ENCODE measurements at places on chromosomes 16 and 17.

DNA sequence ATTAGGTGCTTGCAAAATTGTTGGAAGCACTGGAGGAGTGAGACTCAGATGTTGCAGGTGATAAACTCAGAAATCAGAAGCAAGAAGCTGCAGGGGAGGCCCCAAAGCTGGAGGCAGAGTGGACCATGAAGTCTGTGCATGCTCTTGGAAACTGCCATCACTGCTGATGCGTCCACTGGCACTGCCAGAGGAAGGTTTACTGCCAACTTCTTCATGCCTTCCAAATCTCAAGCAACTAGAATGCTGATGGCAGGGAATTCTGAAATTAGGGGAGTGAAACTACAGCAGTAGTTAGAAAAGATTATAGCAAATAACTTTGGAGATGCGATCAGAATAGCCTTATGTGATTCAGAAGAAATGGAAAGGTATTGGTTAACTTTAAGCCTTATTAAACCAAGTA, 277.1 kb upstream of the SDK2 start:
- no peak for DNase-seq

DNA sequence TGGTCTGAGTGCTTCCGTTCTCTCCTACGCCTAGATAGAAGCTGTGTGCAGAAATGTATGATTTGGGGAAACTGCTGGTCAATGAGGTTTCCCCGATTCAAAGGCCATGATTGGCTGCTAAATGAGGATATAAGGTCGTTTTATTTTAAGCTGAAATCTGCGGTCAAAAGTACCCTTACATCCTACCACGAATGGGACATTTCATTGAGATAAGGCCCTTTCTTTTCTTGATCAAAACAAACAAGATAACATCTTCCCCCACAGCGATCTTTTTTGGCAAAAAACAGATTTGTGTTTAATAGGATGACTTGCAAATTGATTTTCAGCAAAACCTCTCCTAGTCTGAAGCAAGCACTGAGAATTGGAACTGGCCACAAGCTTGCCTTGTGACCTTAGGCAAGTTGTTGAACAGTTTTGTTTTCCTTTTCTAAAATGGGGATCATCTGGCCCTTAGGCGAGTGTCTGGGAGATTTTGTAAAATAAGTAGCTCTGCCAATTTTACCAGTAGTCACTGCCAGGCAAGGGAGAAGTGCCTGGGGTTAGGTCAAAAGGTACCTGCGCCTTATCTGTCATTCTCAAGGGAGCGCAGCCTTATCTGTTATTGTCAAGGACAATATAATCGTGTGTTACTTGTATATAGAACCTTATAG, 635 bp downstream of the SCPEP1 start:
- DNase-seq, result no peak

DNA sequence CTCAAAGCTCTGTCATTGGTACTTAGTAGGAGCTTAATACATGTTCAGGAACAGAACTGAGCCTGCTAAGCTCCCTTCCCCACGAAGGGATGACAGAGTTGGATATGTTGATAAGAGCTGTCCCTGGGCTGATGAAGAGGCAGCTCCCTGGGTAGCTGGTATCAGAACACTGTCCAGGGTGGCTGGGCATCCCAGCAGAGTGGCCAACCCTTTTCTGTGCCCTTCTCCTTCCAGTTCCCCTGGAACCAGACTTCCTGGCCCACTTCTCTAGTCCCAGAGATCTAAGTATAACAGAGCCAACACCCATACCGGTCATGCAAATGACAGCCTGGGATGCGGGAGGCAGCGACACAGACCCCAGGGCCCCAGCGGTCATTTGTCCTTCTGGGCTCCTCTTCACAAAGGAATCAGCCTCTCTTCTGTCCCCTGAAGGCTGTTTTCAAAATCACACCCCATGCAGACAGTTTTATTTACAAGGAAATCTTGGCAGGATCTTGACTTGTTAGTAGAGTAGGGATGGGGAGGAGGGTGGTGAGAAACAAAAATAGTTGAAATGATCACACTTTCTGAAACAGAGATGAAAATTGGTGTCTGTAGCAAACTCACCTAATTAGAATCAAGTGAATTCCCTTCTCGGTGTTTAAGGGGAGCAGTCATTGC, 1.4 kb upstream of the RHBDL3 start:
- no peak for DNase-seq

DNA sequence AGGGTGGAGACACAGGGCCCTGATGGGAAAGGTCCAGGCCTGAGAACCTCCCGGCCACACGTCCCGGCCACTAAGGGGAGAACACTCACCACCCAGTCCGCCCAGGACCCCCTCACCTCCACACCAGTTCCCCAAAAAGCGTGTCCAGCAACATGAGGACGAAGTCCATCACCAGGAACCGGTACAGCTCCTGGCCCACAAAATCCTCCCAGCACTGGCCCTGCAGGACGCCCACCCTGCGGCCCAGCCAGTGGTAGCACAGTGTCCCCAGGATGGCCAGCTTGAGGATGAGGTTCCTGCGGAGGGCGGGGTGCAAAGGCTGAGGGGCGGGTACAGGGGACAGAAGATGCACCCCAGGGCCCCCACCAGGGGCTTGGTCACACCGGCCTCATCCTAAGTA, 8.0 kb downstream of the TMC6 start:
- DNase-seq, result no peak

DNA sequence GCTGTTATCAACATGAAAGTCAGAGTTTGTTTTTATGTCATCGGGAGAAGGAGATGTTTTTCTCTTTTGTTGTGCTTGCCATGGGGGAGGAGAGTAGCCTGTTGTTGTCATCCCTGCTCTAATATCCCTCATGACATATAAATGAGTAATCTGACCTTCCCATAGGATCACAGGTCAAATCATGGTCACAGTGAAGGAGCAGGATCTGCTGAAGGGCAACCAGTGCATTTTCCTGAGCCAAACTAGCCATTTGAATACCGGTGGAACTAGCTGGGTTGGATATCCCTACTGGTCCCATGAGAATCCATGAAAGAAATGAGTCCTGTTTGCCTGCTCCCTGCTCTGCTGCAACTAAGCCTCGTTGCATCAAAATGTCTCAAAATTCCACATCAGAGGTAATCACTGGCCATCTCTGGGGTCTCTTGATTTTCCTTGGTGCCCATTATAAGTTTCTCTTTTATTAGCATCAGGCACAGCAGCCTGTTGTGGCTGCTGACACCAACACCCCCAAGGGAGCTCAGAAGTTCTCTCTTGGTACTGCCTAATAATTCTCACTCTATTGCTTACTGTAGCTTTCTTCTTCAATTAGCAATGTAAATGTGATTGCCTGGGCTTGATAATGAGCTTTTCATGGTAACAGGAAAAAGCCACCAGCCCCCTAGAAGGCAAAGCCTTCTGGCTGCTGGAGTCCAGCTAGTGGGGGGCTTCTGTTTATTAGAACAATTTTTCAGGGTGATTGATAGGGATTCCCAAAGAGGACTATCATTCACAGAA, 211.4 kb upstream of the ERCC4 start:
- DNase-seq, result no peak

GRCh38 chr16:82241469-82242052, 71.5 kb upstream of the MPHOSPH6 start:
- DNase-seq, result no peak

GRCh38 chr17:34601416-34601815, 22.0 kb downstream of the TMEM132E start:
- no peak for DNase-seq

GRCh38 chr16:54112451-54113206, 174.0 kb downstream of the IRX3 start:
- DNase-seq, result no peak

- peak; percentile 51 for DNase-seq
Measured at GRCh38 chr17:40516581-40517285, 15.3 kb upstream of the TNS4 start.

DNA sequence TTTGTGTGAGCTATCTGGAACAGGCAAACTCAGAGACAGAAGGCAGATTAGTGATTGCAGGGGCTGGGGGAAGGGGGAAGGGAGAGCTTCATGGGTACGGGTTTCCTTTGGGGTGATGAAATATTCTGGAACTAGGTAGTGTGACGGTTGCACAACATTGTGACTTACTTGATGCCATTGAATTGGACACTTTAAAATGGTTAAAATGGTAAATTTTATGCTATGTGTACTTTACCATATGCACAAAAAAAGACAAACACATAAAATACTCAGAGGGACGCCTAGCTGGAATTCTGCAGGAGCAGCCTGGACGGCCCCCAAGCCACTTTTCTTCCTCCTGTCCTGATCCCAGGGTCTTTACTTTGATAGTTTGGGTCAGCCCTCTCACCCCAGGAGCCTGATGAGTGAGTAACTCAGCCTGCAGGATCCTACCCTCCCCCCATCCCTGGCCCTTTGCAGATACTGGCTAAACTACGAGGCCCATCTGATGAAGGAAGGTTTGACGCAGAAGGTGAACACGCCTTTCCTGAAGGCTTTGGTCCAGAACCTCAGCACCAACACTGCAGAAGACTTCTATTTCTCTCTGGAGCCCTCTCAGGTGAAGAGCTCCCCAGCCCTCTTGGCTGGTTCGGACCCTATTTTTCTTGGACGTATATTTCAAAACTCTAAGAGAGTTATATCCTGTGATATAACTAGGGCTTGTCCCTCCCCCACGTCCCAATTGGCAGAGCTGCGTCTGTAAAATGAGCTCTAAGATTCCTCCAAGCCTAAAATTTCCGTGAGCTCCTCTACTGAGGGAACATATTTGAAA, 7.8 kb downstream of the ADGRG3 start:
- no peak for DNase-seq

- no peak for DNase-seq
Measured at GRCh38 chr17:75915268-75915667, 10.6 kb upstream of the MRPL38 start.

GRCh38 chr16:62254372-62254771, 218.1 kb upstream of the CDH8 start:
- no peak for DNase-seq

DNA sequence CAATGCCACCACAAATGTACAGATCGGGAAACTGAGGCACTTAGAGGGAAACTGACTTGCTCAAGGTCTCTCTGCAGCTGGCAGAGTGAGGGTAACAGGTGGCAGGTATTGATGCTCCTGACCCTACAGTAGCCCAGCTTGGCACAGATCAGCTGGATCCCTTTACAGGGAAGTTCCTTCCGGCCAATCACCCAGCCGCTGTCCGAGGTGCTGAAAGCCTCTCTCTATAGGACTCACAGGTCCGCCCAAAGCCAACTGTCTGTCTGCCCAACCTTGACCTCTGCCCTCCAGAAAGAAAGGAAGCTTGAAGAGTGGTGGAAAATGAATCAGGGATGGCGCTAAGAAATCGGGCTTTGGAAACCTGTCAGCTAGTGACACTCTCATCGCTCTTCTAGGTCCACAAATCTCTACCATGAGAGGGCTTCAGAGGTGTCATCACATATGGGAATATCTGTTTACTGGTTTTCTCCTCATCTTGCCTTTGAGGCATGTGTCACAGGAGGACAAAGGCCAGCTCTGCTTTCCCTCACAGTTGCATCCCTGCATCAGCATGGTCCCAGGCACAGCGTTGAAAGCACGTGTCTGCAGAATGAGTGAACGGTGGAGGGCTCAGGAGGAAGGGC, 246.2 kb downstream of the KATNIP start:
- DNase-seq, result peak; percentile 52

GRCh38 chr17:48612854-48613691, 2.0 kb downstream of the HOXB8 start:
- DNase-seq, result peak; percentile 78

GRCh38 chr16:3458278-3458851, 14.9 kb downstream of the NAA60 start:
- DNase-seq, result peak; percentile 70

DNA sequence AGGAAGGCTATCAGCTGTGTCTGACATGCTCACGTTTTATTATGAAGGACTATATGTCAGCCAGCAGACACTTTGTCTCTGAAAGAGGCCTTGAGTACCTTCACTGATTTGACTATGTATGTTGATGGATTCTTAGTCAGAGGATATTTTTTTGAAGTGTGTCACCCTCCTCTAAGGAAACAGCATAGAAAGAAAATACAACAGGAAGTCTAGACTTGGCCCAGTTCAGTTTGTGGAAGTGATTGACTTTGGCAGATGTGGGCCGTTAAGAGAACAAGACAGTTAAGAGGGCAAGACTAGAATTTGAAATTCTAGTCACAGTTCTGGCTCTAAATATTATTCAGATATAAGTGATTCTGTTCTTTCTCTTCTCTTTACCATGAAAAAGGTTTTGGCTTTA, 471.5 kb downstream of the CDH8 start:
- no peak for DNase-seq

DNA sequence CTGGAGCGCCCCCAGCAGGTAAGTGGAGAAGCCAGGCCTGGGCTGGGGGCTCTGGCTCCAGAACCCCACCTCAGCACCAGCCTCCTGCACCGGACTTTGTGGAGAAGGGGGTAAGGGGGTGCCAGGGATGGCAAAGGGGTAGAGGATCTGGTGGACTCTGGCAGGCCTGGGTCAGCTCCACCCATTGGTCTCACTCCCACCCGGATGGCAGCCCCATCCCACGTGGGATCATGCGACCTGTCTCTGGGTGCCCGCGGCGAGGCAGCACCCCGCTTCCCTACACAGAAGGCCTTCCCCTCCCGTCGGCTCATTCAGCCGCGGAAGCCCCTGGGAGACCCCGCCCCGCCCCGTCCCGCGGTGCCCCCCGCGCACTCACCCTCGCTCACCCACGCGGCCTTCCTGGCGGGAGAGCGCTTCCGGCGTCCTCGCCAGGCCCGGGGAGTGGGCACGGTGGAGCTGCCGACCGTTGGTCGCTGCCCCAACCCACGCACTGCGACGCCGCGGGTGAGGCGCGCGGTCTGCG, 498 bp upstream of the PLEKHG4 start:
- peak; percentile 52 for DNase-seq

DNA sequence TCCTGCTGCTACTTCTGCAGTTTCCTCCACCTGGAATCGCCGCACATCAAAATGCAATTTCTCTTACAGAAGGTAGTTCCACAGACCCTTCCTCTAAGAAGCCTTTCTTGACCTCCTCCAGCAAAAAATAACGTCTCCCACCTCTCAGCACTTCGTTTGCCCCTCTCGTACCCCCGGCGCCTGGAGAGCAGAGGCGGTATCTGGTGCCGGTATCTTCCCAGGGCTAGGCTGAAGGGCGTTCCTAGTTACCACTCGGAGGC, 482 bp downstream of the DCTPP1 start:
- DNase-seq, result no peak

DNA sequence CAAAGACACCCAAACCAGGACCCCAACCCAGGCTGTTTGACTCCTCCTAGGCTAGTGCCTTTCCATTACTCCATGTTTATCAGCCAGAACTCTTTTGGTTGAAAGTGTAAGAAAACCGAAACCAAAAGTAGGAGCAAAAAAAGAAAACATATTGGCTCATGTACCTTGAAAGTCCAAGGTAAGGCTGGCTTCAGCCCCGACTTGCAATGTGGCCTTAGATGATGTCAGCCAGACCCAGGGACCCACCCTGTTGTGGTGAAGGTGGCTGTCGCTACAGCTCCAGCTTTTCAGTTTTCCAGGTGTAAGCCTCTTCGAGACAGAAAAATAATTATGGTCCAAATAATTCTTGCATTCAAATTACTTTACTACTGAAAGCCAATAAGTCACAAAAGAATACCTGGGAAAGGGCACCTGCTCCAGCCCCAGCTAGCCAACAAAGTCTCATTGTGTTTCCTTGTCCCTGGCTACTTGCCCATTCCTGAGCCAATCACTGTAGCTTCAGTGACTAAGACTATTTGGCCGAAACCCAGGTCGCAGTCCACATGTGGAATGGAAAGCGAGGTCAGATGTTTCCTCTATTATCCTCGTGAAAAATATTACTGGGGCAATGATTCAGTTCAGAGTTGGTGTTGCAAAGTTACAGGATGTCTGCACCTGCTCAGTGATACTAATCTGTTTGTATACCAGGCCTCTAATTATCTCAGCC, 20.7 kb downstream of the DNAH9 start:
- DNase-seq, result no peak
